ENCODE measurements at places on chromosomes 5 and 9.

DNA sequence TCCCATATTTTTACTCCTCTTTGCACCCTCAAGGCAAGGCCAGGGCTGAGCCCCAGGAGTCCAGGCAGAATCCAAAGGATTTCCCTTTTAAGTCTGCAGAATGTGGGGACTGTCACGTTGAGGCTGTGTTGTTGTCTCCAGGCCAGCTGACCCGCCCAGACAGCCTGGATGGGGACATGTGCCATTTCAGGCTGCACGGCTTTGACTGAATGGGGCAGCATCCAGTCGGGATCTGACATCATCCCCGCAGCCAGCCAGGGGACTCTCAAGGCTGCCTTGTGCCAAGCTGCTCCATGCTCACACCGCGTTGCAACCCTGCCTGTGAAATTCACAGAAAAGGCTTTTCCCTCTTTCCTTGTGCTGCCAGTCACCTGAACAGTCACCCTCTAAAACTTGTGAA is 2.2 kb upstream of the ZNF366 start:
- DNase-seq: no peak

DNA sequence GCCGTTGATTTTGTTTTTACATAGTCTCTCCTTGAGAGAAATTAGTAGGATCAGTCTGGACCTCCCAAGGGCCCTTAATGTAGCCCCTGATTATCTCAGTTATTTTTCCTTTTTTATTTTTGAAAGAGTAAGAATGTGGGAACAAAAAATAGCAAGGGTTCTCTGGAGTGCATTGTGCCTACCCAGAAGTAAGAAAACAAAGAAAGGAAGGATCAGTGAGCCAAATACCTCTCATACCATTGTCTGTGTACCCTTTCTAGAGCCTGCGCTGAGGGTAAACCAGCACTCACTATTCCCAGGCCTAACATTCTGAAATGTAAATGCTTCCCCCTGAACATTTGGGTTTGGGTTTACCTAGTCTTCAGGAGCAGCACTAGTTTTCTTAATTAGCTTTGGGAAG is 213.0 kb upstream of the TARS1 start:
- no peak for DNase-seq

DNA sequence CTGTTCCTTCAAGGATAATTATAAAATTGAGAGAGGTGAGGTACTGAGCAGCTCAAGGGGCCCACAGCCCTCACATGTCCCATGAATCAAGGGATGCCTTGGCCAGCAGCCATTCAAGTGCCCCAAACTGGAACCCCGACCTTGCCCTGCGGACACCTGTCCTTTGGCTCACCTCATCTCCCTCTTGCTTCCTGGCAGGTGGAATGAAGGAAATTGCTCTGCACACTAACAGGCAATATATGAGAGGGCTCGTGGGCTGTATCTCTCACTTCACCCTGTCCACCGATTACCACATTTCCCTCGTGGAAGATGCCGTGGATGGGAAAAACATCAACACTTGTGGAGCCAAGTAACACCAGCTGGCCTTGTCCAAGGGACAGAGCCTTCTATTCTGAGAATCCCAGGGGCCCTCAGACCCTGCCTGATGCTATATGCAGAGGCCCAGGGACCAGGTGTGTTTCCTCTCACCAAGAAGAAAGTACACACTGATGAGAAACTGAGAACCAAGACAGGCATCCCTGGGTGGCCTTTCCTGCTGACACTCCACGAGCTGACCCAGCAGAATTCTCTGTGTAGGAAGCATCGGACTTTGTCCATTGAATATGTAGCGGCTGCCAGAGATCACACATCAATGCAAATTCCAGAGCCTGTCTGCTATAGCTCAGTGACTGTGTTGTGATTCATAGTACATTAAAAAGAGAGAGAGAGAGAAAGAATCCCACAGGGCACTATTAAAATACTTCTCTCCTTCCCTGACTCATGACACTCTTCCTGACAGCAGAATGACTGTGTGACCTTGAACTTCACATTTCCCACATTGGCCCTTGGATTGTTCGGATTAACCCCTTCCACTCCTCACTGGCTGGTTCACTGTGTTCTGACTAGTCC is 92.6 kb downstream of the LIFR start:
- no peak for DNase-seq

GRCh38 chr5:76863001-76863400 is 13.2 kb downstream of the S100Z start:
- DNase-seq: no peak

DNA sequence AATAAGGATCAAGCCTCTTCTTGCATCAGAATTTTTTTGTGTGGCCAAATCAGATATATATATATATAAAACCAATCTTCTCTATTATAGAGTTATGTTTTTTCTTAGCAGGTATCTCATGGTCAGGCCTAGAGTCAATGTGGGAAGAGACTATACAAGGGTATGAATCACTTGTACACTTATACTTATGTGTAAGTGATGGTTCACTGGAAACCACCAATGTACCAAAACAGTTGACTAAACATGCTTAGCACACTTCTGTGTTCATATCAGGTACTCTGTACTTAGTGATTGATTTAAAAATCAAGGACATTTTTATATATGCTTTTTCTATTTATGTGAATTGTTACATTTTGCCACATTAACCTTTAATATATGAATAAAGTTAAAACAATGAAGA is 92.6 kb downstream of the CWC27 start:
- no peak for DNase-seq

DNA sequence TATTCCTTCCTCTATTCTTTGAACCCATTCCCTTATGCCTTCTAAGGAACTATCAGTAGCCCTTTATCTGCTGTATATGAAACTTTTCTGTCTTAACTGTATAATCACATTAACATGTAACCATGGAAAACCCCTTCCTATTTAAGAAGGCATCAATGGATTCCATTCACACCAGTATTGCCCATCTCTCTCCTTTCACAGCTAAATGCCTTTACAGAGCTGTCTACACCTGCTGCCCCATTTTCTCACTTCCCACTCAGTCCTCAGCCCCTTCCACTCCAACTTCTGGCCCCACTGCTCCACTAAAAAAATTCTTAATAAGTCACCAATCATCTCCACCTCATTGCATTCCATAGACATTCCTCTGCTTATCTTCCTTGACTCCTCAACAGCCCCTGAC is 50.8 kb downstream of the SEC61B start:
- no peak for DNase-seq

DNA sequence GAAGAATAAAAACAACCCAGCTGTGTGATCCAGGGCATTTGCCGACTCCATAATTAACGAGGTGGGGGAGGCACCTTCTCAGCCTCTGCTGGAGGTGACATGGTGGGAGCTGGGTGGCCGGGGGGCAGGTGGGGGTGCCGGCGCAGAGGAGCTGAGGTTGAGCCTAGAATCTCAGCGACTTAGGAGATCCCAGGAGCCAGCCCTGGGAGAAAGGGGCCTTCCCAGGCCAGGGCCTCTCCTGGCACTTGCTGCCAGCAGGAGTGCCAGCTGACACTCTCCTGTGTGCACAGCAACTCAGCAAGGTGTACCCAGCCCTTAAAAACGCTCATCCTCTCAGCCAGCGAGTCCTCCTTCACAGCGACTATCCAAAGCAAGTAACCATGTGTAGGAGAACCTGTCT is 62.8 kb upstream of the FCN1 start:
- no peak for DNase-seq

DNA sequence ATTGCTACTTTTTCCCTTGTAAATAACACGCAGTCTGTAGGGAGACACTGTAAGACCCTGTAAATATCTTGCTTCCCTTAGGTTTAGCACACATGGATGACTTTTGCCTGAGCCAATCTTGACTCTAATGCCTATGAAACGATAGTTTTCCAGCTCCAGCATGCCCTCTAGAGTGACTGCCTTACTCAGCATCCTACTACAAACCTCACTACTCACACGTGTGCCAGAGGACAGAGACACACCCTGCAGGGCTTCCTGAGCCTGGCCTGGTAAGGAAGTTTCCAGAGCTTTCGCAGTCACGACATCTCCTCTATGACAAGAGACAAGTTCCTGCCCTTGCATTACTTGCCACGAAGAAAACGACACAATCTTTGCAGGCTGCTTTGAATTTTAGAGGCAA is 138.1 kb downstream of the ATPSCKMT start:
- no peak for DNase-seq

GRCh38 chr5:18314192-18314778 is 680.0 kb downstream of the TAF11L14 start:
- no peak for DNase-seq
